NCI-H1436 treated with DMSO at 0.1 percent for 48 hours (cell line): ENCODE measurements at places on chromosomes 2 and 18.

DNA sequence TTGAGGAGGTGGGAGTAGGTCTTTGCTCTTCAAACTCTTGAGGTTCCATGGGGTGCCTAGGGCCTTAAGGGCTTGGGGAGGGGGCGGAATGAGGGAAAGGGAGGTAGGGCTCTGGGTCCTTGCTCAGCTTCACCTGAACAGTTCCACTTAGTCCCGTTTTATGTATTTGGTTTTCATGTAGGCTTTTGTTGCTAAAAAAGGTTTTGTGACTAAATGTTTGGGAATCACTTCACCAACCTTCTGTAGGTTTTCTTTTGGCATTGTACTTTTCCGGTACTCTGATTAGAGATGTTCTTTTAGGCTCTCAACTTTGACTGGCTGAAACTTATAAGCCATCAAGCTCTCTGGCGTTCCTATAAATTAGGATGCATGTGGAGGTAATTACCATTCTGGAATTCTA is 108.1 kb downstream of the MYCN start:
- no peak for DNase-seq

- DNase-seq, result no peak
Observed at GRCh38 chr2:1283871-1284270, 129.4 kb upstream of the TPO start.

DNA sequence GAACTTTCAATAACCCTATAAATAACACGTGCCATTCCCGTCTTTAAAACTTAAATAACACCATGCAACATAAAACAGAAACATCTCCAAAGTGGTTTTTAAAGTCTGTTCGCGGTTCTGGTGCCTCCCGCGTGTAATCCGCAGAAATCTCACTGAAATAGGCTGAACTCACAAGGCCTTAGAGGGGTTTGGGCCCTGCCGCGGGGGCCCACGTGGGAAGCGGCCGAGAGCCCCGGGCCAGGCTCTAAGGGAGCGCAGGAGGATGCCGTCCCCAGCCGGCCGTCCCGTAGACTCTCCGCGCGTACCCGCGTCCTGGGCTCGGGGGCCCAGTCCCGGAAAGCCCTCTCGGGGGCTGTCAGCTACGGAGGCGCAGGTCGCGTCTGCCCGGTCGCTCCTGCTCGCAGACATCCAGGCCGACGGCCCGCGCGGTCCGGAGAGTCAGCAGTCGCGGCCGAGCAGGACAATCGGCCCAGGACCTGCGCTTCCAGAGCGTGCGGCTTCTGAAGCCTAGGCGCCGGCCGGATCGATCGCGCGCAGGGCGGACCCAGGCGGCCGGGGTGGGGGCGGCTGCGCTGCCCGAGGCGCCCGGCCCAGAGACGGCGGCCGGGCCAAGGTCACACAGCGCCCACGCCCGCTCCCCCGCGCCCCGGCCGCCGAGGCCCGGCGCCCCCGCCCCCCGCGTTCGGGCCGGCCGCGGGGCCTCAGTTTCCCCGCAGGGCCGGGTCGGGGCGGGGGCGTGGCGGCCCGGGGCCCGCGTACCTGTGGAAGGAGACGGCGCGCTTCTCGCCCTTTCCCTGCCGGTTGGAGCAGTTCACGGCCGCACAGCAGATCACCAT is 558 bp downstream of the THAP4 start:
- DNase-seq, result no peak

- DNase-seq, result no peak
Observed at GRCh38 chr2:95328358-95329125, 31.4 kb downstream of the KCNIP3 start.

DNA sequence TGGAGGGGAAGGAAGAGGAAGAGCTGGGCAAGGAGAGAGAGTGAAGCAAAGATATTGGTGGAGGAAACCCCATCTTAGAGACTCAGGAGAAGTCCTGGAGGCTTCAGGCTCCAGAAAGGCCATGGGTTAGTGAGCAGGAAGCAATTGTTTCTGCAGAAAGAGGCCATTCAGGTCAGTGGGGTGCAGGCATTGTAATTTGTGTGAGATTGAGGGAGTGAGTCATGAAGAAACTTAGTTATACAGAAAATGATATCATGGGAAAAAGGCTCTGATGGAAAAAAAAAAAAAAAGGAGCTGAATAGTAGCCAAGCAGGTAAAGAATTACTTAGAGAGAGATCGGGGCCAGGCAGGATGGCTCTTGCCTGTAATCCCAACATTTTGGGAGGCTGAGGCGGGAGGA is 4.0 kb downstream of the EMILIN2 start:
- no peak for DNase-seq

DNA sequence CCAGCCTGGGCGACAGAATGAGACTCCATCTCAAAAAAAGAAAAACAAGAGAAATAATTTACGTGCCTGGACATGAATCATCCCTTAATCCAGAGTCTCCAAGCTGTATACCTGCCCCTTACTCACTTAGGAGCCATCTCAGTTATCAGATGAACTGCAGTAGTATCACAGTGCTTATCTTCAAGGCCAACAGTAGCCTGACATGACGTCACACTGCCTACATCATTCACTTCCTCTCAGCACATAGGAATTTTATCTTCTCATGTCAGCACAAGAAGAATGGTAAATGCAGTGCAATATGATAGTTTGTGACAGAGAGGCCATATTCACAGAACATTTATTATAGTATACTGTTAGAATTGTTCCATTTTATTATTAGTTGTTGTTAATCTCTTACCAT is 216.6 kb downstream of the SS18 start:
- DNase-seq, result no peak

GRCh38 chr2:145329971-145330370 is 810.1 kb upstream of the ZEB2 start:
- no peak for DNase-seq

GRCh38 chr18:48186131-48186766 is 222.9 kb downstream of the ZBTB7C start:
- no peak for DNase-seq

DNA sequence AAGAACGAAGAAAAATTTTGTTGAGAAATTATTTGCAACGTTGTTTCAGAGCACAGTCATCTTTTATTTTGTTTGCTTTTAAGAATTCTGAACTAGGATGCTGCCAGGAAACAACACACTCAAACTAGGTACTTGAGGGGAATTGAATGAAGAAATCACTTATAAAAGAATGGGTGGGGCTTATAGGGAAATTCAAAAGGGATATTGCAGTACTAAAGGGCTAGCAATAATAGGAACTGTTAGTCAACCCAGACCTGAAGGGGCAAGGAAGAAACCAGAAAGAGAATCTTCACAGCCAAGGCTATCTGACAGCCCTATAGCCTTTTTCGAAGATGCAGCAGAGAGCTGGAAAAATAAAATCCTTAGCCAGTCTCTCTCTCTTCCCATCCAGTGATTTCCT is 179.3 kb downstream of the RPRM start:
- no peak for DNase-seq

GRCh38 chr2:177537636-177538035 is 145.1 kb downstream of the AGPS start:
- DNase-seq, result no peak

DNA sequence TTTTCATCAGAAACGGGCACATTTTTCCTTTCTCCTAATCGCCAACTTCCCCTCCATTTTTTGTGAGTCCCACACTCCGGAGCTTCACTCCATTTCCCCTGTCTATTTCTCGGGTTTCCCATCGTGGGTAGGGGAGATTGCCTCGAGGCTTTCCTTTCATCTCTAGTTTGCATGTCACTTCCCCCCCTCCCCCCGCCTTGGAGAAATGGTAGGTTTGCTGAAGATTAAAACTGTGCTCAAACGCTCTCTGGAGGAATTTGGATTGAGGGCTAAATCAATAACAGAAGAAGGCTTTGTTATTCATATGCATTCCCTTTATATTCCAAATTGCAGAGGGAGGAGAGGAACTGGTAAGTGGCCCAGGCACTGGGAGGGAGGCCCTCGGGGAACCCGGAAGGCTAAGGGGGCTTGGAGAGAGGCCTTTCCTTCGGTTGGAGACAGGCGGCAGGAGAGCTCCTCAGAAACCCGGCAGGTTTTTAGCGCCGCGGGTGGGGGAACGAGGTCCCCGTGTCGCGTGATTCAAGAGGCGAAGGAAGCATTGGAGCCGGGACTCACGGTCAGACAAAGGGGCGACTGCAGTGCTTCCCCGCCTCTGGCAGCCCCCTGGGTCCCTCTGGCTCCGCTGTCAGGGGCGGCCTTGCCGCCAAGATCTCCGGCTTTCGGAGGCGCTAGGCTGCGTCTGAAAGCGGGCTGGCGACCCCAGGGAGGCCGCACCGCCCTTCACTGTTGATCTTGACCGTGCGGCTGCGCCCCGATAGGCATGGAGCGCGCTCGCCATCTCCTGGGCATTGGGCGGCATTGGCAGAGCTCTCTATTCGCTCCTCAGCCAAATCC is 2.4 kb upstream of the HOXD12 start:
- DNase-seq, result peak; percentile 30

- DNase-seq, result no peak
Observed at GRCh38 chr2:215900203-215900611, 113.1 kb downstream of the MREG start.

GRCh38 chr2:143499061-143499460 is 369.8 kb downstream of the ARHGAP15 start:
- DNase-seq, result no peak

GRCh38 chr2:34069604-34070003 is 470.5 kb upstream of the FAM98A start:
- DNase-seq, result no peak

- DNase-seq, result no peak
Observed at GRCh38 chr2:9493478-9493877, 19.1 kb downstream of the IAH1 start.

DNA sequence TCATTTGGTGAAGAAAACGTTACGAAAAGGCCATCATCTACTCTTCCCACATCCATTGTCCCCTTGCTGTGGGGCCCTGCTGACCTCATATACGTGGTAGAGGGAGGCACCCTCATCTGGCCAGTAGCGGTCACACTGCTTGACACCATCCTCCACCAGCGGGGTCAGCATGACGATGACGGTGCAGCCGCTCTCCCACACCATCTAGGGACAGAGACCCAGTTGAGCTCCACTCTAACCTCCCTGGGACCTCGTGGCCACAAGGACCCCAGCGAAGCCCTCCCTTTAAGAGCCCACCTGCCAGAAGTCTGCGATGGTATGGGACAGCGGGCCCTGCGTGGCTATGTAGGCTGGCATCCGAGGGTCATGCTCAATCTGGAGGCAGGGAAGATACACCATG is 13.1 kb downstream of the PTPRN start:
- DNase-seq, result no peak

GRCh38 chr2:56464613-56465012 is 280.8 kb downstream of the CCDC85A start:
- no peak for DNase-seq

DNA sequence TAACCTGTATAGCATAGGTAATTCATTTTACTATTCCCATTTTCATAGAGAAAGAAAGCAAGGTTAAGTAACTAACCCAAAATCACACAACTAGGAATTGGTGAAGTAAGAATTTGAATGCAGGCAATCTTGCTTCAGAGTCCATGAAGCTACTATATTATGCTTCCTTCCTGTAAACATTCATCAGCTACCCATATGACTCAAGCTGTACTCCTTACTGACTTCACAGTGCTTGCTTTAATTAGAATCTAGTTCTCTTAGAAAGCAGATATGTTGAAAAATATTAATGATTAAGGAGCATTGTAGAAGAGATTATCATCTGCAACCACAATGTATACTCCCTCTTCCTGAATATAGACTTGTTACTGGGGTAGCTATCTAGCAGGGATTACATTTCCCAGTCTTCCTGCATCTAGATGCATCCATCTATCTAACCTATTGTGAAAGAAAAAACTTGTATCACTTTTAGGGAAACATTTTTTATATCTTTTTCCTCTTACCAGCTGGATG is 961.6 kb upstream of the CHAC2 start:
- no peak for DNase-seq

- DNase-seq, result no peak
Observed at GRCh38 chr2:224433442-224433841, 31.5 kb upstream of the FAM124B start.

DNA sequence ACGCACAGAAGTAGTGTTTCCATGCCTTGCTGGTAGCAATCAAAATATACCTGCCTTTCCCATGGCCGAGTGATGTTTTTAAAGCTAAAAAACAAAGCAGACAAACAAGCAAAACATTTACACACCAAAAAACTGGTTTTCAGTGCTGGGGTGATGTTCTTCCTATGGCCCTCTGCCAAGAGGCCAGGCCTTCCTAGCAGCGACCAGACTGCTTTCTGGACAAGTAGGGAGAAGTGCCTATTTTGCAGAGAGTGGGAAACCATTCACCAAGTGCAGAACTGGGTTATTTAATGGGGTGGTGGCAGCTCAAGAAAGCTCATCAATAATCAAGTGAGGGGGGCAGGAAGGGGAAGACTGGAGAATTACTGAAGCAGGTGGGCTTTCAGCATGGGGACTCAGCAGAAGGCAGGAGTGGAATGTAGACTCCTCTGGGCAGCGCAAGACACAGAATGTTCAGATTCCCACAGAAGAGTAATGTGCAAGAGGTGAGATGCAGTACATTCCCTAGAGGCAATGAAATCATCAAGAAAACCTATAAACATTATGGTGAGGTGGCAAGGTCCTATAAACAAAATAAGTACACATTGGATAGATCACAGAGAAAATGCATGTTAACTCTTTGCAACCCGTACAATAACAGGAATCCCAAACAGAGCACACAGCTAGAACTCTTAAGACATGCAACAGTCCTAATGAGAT is 44.0 kb downstream of the CPO start:
- DNase-seq, result no peak

DNA sequence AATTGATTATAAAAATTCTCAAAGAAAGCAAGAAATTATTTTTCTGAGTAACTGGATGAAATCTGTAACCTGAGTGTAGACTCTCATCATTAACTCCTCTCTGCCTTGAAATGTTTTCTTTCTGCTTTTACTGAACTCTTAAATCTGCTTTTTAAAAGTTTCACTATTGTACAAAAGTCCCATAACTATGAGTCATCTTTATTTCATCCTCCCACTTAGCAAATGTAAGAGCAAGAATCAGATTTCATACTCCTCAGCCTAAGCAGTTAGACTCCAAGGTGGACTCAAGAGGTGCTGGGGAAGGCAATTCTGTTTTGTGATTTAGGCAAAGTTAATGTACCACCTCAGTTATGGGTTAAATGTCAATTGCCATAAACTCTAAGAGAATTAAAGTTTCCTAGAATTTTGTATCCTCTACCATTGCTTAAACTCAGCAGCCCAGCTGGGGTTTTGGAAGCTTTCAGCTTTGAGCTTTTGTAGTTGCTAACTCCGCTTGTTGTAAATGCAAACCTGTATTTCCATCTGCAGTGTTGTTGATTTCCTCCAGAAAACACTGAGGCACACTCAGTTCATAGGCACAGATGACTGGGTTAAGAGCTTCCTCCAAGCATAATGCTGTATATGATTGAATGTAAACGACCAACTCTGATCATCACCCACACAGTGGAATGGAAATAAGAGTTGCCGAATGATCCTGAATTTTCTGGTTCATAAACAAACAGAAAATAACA is 268.8 kb downstream of the ARHGAP15 start:
- no peak for DNase-seq

DNA sequence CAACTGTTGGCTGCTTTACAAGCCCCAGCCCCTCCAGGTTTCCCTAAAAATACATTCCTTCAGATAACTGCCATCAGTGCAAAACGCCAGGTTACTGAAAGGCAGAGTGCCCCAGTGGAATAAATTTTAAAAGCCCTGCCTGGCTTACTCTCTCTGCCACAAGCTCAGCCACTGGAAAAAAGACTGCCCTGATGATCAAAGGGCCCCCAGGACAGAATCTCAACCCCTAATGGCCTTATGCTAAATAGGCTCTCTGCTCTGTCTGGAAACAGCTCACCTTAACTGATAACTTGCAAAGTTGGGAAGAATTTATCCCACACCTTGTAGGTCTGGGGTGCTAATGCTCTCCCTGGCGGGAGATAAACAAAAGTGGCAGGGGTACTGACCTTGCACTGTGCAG is 33.9 kb downstream of the CFAP53 start:
- no peak for DNase-seq

GRCh38 chr2:26898480-26899078 is 50.6 kb downstream of the DPYSL5 start:
- no peak for DNase-seq
